Vagina (tissue), 2 donors: ENCODE measurements at places on chromosomes 6 and 20.

DNA sequence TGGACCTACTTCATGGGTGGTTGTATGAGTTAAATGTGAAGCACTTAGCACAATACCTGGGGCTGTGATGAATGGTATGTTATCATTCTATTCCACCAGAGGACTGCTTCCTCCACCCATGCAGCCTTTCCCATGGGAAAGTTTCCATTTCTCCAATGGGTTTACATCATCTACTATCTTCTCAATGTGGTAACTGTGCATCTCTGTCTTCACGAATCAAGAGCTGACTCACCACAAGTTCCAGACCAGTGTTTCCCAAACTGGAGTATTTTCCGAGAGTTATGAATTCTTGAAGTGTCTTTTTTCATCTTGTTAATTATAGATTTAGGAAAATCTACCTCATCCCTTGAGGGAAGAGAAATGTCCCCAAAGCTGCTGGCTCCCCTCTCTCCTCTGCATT lies 182.8 kb downstream of the UNC5CL start:
- DNase-seq = no peak

DNA sequence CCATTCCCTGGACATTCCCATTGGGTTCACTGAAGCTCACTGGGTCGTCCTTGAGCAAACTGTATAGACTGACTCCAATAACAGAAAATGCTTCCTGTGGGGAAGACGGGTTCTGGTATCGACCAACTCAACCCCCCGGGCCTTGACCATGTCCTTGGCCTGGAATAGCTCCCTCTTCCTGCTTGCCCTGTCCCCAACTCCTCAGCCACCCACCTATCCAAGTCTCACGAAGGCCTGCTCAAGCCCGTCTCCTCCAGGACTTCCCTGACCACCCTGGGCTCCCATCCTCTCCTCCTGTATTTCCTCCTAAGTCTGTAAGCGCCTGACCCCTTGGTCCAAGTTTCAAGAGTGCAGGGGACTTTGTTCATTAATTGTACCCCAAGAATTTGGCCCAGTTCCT lies 2.8 kb upstream of the HMGA1 start:
- no peak for DNase-seq

- DNase-seq = no peak
Measured at GRCh38 chr6:106128981-106129781, 43.0 kb downstream of the PRDM1 start.

- DNase-seq = no peak
Measured at GRCh38 chr6:3427687-3428085, 29.2 kb downstream of the SLC22A23 start.

DNA sequence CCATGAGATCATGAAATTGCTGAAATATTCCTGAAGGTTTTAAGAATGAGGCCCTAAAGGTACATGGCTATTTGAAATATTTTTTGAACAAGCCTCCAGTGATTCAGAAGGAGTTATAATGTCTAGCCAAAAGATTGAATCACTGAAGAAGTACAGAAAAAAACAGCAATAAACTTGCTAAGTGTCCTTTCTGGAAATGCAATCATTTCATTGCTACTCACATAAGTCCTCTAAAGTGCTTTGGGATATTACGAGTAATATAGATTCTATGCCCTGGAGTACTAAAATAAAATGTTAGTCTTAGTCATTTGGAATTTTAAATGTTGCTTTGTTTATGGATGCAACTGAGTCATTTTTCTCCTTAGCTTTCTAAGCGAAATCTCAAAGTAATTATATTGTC lies 32.7 kb downstream of the CENPW start:
- no peak for DNase-seq

- no peak for DNase-seq
Measured at GRCh38 chr20:56222945-56223344, 25.6 kb upstream of the MC3R start.

DNA sequence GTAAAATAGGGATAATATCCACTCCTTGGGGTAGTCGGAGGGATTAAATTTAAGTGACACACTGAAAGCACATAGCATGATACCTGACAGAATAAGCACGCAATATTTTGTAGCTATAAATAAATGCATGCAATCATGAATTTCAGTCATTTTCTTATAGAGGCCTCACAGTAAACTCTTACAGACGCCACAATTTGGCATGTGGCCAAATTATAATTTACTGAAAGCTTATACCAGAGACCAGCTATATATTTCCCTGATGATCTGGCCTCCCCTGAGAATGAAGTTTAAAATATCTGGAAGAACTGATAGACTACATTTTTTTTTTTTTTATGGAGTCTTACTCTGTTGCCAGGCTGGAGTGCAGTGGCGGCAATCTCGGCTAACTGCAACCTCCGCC lies 40.9 kb downstream of the QRSL1 start:
- DNase-seq = no peak

DNA sequence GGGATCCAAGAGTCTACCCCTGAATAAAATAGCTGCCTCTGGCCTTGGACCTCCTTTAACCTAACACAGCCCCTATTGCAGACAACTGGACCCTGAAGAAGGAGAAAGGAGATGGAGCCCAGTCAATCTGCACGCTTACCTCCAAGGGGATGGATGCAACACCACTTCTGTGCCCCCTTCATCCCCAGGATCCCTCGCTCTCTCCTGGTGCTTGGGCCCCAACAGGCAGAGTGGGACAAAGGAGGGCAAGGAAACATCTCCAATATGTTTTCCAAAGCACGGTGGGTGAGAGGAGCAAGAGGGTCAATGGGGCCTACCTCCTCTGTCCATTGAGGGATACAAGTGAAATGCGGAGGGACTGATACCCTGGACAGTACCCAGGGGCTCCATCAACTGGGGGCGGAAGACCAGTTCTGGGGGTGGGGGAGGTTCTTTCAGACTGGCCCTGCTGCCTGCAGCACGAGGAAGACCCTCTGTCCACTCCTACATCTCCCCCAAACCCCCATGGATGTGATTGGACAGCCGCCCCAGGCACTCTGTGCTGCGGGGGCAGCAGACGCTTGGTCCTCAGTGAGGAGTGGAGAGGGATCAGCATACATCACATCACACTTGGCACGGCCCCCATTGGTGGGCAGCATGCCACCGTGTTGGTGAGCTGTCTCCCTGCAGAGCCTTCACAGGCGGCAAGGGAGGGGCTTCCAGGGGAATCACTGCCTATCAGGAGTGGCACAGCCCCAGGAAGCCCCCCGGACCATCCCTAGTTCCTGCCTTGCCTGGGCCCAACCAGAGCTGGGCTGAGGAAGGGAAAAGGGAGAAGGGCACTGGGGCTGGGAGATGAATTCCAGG lies 70.6 kb downstream of the MRPL14 start:
- DNase-seq = no peak

- DNase-seq = no peak
Measured at GRCh38 chr6:62465206-62465605, 179.2 kb upstream of the KHDRBS2 start.

GRCh38 chr6:41689171-41690008 lies 46.0 kb downstream of the TFEB start:
- DNase-seq = no peak

- DNase-seq = no peak
Measured at GRCh38 chr6:44305200-44305725, 7.9 kb downstream of the AARS2 start.
